ENCODE measurements at places on chromosomes 1 and 21.

GRCh38 chr1:23524716-23525401 is 6.2 kb downstream of the E2F2 start:
- no peak for DNase-seq

- no peak for DNase-seq
These were observed 720.6 kb downstream of the RWDD3 start for GRCh38 chr1:95954585-95954984.

GRCh38 chr21:37337179-37337578 is 29.4 kb upstream of the DYRK1A start:
- no peak for DNase-seq

DNA sequence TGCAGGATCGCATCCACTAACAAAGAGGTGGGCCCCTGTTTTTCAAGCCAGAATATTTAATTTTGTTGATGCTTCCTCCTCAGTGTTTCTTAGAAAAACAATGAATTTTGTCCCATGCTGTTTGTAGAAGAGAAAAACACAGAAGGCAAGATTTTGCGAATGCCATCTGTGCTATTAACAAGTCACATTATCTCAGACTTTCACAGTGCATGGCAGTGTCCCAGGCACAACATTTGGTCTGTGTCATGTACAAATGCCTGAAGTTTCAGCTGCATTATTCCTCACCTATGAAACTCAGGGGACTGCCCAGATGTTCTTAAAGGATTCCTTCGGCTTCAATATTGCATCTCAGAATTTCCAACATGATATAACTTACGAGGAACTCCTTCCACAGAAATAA is 99.6 kb upstream of the ZC3H11B start:
- DNase-seq, result no peak

- no peak for DNase-seq
These were observed 870 bp downstream of the KRTAP10-8 start for GRCh38 chr21:44612669-44613229.

GRCh38 chr21:45460011-45460565 is 55.1 kb downstream of the COL18A1 start:
- no peak for DNase-seq

GRCh38 chr1:23296931-23297330 is 47.2 kb downstream of the HNRNPR start:
- DNase-seq, result no peak

GRCh38 chr1:58924016-58924565 is 140.2 kb upstream of the JUN start:
- DNase-seq, result no peak

DNA sequence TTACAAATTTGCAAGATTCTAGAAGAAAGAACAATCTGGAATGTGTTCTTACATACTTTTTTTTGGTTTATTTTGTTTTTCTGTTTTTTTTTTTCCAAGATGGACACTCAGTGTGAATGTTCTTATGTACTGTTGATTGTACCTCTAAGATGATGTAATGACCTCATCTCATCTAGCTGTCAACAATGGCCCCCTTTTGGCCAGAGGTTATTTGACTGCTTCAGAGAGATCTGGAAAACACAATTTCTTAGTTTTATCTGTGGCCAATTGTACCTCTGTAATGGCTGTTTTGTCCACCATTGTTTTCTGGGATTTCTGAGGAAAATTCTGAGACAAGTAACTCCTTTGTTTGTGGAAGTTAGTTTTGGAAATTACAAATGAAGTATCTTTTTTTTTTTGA is 38.9 kb downstream of the ST6GALNAC3 start:
- no peak for DNase-seq

- DNase-seq, result no peak
These were observed 72.4 kb downstream of the FH start for GRCh38 chr1:241447031-241447644.

- DNase-seq, result peak; percentile 81
These were observed 187.5 kb upstream of the PLXNA2 start for GRCh38 chr1:208431721-208432120.

GRCh38 chr1:37691497-37692077 is 729 bp upstream of the CDCA8 start:
- peak; percentile 6 for DNase-seq
